Left colon (tissue), 2 donors: ENCODE measurements at places on chromosomes 3 and 15. TPM values are rescaled to one million over a fixed set of nuclear protein-coding genes. Genes with fewer than 3 reads are reported as not detected.

DNA sequence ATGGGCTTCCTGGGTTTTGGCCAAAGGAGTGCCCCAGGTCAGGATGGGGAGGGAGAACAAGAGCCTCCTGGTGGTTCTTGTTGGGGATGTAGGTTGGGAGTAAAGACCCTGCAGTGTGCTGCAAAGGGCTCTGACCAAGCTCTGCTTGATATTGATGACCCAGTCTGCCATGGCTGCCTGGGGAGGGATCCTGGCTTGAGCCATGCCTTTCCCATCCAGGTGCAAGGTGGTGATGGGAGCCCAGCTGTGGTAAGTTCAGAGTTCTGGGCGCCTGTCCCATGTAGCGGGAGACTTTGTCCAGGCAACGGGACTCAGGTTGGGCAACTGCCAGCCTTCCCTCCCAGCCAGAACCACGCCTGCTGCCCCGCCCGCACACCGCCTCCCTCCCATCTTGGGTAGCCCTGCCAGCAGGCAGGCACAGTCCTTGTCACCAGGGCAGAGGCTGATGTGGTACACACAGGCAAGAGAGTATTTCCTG is 2.6 kb downstream of the GNAI2 start:
- peak; percentile 93 for DNase-seq

GRCh38 chr3:108305484-108306172 is 9.3 kb downstream of the HHLA2 start:
- DNase-seq: peak; percentile 76

Gene GLT8D1
- total RNA-seq: 29.0 TPM

Gene LRTM1
- total RNA-seq: not detected

DNA sequence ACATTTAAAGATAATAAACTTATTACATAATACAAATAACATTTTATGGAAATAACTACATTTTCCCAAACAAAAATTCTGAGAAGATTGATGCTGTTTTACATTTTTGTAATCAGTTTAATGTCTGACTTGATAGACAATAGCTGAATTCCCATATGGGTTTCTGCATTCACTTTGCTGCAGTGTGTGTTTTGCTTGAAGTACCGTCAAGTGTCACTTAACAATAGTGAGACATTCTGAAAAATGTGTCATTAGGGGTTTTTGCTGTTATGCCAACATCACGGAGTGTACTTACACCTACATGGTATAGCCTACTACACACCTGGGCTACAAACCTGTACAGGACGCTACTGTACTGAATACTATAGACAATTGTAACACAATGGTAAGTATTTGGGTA is 57.5 kb downstream of the USF3 start:
- no peak for DNase-seq

DNA sequence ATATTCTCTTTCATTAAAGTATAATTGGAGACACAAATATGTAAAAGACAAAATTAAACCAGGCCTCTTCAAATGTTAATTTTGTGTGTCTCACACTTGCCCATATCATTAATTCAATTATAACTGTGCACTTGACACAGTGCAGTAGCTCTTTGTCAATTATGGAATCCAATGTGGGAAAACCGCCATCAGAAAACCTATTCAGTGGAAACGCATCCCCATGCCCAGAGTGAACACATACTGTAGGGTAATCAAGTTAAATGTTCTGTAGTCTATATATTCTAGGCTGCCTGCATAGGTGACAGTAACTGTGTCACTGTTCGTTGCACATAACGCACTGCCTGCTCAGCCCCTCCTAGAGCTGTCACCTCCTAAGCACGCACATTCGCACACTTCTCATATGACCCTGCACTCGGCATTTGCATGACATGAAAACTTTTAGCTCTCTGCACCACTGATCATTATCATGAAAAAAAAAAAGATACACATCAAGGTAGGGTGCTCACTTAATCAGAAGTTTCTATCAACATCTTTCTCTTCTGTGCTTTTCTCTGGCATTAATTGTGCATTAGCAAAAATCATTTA is 63.2 kb downstream of the MEIS2 start:
- no peak for DNase-seq

DNA sequence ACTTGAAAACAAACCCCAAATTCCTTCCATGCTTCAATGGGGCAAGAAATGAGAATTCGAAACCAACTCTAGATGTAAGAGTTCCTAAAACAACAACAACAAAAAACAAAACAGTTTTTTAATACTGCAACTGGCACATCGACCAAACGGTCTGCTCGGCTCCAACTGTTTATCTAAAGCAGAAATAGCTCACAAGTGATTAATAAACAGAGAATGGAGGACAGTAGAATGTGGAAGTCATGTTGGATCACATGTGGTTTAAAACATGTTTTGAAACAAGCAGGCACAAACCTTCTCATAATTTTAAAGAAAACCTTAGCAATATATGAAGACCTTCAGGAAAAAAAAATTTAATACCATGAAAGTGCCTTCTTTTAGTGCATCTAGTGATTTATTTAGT is 55.1 kb downstream of the SETMAR start:
- no peak for DNase-seq

- DNase-seq: no peak
Measured at GRCh38 chr3:193826159-193826795, 233.3 kb downstream of the OPA1 start.

- no peak for DNase-seq
Measured at GRCh38 chr15:68993276-68993675, 21.2 kb upstream of the NOX5 start.

Gene GPR87
- not detected for total RNA-seq

- no peak for DNase-seq
Measured at GRCh38 chr3:47128137-47128536, 35.8 kb downstream of the SETD2 start.

Gene SENP5
- 26.9 TPM for total RNA-seq

- DNase-seq: no peak
Measured at GRCh38 chr3:159146856-159147435, 345.1 kb downstream of the MFSD1 start.

DNA sequence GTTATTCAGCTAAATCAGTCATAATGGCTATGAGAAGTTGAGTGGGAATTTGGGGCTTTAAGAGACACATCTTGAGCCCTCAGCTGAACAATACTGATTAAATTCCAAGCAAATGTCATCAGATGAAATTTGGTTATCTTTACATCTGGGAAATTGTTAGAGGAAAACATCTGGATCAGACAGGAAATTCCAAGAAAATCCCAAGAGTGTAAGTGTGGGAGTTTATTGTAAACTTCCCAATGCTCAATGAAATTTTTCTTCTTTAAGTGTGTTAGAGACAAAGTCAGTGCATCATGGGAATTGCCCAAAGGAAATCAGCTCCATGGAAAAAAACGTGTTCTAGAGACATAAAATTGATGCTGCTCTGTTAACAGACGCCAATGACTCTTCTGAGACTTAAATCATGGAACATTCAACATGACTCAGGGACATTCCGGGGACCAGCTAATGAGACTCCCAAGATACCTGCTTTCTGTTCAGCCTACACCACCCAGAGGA is 19.8 kb upstream of the DCLK3 start:
- DNase-seq: no peak

Gene CP
- total RNA-seq: 6.1 TPM

Gene NSMCE3
- 3.8 TPM for total RNA-seq

Gene AGTR1
- 0.85 TPM for total RNA-seq

DNA sequence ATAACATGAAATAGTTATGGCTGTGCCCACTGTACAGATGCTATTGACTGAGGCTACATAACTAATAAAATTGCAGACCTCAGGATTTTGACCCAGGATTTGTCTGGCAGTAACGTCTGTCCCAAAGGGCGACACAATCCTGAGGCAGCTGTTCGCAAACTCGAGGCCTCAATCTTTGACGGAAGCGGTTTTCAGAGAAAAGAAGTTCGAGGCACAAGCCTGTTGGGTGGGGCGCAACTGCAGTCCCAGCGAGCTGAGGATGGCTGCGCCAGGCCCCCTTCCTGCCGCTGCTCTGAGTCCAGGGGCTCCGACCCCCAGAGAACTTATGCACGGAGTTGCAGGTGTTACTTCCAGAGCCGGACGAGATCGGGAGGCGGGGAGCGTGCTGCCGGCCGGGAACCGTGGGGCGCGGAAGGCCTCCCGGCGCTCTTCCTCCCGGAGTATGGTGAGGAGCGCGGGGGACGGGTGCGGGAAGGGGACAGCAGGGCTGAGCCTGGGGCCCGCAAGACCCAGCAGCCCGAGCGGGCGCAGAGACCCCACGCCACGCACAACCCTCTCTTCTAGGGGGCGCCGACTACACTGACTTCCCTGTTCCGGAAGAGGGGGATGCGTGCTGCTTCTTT is at the start of gene PARP15:
TSS of gene PARP15 (plus strand) at position 242 of the 623 bp plus-strand sequence. CDS start at position 260, 18 bp downstream.
- no peak for DNase-seq

Gene CD96
- 4.3 TPM for total RNA-seq

Gene NISCH
- total RNA-seq: 57.3 TPM

Gene ADAMTS9
- total RNA-seq: 7.0 TPM

DNA sequence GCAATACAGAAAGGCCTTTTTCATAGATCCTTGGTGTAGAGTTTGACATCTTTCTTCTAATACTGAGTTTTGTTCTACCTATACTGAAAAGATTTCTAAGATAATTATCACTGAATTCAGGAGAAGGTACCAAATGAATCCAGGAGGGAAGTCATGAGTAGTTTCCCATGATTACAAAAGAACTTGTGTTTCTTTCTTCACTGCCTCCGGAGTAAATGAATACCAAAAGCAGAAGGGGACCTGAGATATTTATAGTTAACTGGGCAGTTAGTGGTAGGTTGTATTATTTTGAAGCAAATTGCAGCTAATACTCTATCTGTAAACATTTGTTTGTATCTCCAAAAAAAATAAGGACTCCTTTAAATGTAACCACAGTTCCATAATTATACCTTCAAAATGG is 175.4 kb downstream of the SUCNR1 start:
- DNase-seq: no peak

DNA sequence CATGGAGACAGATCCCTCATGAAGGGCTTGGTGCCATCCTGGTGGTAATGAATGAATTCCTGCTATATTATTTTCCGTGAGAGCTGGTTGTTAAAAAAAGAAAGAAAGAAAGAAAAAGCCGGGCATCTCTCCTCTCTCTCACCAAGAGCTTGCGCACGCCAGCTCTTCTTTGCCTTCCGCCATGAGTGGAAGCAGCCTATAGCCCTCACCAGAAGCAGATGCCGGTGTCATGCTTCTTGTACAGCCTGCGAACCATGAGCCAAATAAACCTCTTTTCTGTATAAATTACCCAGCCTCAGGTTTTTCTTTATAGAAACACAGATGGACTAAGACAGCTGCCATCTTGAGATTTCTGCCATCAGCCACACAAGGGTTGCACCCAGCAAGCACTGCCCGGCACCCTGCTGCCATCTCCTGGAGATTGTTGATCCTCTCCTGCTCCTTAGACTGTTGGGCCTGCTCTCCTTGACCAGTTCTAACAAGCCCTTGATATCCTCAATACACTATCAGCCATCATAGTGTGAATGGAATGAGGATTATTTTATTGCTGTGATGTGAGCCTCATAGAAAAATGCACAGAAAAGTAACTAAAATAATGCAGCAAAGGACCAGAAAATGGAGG is 3.5 kb upstream of the AHSG start:
- peak; percentile 14 for DNase-seq

Gene NRROS
- 4.0 TPM for total RNA-seq

- no peak for DNase-seq
Measured at GRCh38 chr3:55565521-55565920, 78.4 kb upstream of the WNT5A start.

Gene NR2C2
- total RNA-seq: 41.8 TPM

GRCh38 chr3:74119221-74119620 is 494.5 kb upstream of the PDZRN3 start:
- no peak for DNase-seq

DNA sequence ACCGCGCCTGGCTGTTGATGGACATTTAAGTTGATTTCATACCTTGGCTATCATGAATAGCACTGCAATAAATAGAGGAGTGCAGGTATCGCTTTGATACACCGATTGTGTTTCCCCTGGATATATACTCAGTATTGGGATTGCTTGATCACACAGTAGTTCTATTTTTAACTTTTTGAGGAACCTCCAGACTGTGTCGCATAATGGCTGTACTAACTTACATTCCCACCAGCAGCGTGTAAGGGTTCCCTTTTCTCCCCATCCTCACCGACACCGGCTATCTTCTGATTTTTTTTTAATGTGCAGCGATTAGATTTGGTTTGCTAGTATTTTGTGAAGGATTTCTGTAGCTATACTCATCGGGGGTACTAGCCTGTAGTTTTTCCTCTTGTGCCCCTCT is 16.0 kb downstream of the RUBCN start:
- no peak for DNase-seq

- DNase-seq: no peak
Measured at GRCh38 chr3:111107662-111108035, 36.0 kb downstream of the NECTIN3 start.

Gene FAH
- total RNA-seq: 20.5 TPM

DNA sequence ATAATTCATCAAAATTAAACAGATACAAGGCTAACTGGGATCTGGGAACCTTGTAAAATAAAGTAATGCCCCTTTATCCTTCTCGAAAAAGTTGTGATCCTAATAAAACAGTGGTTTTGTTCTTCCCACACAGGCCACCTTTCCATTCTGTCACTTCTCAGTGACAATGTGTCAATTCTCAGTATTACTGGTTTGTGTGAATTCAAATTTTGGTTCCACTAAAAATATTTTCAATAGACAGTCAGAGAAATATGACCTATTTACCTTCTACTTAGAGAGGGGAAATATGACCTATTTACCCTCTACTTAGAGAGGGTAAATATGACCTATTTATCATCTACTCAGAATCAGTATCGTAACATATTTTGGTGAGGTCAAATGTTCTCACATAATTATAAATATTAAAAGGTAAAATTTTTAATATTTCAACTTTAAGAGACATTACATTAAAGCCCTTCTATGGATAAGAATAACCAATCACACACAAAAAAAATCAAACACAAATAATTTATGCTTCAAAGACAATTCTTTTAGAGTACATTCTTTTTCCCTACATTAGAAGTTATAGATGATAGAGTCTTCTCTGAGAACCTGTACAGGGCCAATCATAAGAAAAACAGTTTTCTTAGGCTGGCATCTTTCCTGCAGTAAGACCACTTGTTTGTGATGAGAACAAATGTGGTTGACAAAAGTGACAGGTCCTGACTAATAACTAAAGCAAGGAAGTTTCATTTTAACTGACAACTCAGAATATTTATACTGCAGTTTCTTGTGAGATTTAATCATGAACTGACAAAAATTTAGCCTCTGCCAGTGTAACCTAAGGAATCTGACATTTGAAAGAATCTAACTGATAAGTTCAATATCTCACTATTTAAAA is 323.3 kb downstream of the DIPK2A start:
- no peak for DNase-seq

Gene IGSF10
- 1.8 TPM for total RNA-seq

Gene COL6A5
- total RNA-seq: 0.08 TPM

DNA sequence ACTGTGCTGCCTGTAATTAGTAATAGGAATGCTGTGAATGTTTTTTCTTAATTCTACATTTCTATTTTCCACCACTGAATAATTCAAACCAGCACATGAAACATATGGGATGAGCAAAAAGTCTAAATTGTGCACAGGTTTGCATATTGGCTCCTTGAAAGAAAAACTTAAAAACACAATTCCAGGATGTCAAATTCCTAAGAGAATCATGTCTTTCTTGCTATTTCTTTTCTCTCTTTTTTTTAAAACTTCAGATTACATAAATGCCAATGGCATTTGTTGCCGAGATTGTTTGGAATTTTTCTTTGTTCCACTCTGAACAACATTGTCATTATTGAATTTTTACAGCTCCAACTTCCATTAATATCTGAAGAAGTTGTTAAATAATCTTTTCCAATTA is 60.8 kb downstream of the VGLL3 start:
- DNase-seq: no peak

- no peak for DNase-seq
Measured at GRCh38 chr3:100155128-100155527, 40.8 kb upstream of the FILIP1L start.

Gene SLC24A5
- total RNA-seq: not detected

- no peak for DNase-seq
Measured at GRCh38 chr15:60423537-60423936, 25.8 kb upstream of the ANXA2 start.

- no peak for DNase-seq
Measured at GRCh38 chr15:99132634-99133287, 27.9 kb downstream of the SYNM start.
